ENCODE measurements at places on chromosomes 12 and 14. TPM values are rescaled to one million over a fixed set of nuclear protein-coding genes. Genes with fewer than 3 reads are reported as not detected.

The SLC5A8 gene
- 0.41 TPM for total RNA-seq

The SYCP3 gene
- not detected for total RNA-seq

The INSM2 gene
- total RNA-seq, result not detected

The HOTAIR gene
- not detected for total RNA-seq

The GSKIP gene
- total RNA-seq, result 30.3 TPM

The RNFT2 gene
- 1.0 TPM for total RNA-seq

The MYF5 gene
- 48.5 TPM for total RNA-seq

The SNRPF gene
- total RNA-seq, result 9.7 TPM

The ANKRD33 gene
- not detected for total RNA-seq

The REM2 gene
- 0.72 TPM for total RNA-seq

The SERPINA9 gene
- total RNA-seq, result not detected

The CD27 gene
- total RNA-seq, result 0.31 TPM

The ESPL1 gene
- 8.9 TPM for total RNA-seq

The TAS2R43 gene
- 20.5 TPM for total RNA-seq

The COCH gene
- 2.8 TPM for total RNA-seq

The ENDOU gene
- total RNA-seq, result 16.4 TPM

The CTDSP2 gene
- total RNA-seq, result 114 TPM

The MMP17 gene
- total RNA-seq, result 6.8 TPM

The DPY19L2 gene
- total RNA-seq, result 19.1 TPM

The PPP4R4 gene
- total RNA-seq, result 0.82 TPM

The ERBB3 gene
- total RNA-seq, result 147 TPM

The IFNG-AS1 gene
- 3.3 TPM for total RNA-seq

The BDKRB2 gene
- 9.1 TPM for total RNA-seq

The GALNT9 gene
- 0.92 TPM for total RNA-seq

The ISM2 gene
- not detected for total RNA-seq

The KRT5 gene
- 1,219 TPM for total RNA-seq

The EPYC gene
- not detected for total RNA-seq

The MORN3 gene
- 0.41 TPM for total RNA-seq

The FOXM1 gene
- total RNA-seq, result 6.8 TPM

The PELI2 gene
- 13.2 TPM for total RNA-seq

The RNF34 gene
- 51.8 TPM for total RNA-seq

The PLEKHG7 gene
- not detected for total RNA-seq

The KLHL33 gene
- total RNA-seq, result 1.9 TPM

The SLC8A3 gene
- total RNA-seq, result 28.4 TPM

The KRT82 gene
- not detected for total RNA-seq

The P3H3 gene
- 45.5 TPM for total RNA-seq

The COQ6 gene
- 67.0 TPM for total RNA-seq

The AMDHD1 gene
- not detected for total RNA-seq

The MGST1 gene
- 5.6 TPM for total RNA-seq

The KIAA0586 gene
- total RNA-seq, result 27.1 TPM

The AJUBA gene
- total RNA-seq, result 47.2 TPM

The TMEM229B gene
- total RNA-seq, result 1.6 TPM

The TEAD4 gene
- 37.4 TPM for total RNA-seq

The SENP1 gene
- 22.1 TPM for total RNA-seq

The RNF41 gene
- 70.3 TPM for total RNA-seq

The SUSD6 gene
- total RNA-seq, result 27.2 TPM

The KRT8 gene
- 42.0 TPM for total RNA-seq

The FAM186B gene
- total RNA-seq, result 0.82 TPM

The KRT75 gene
- 0.21 TPM for total RNA-seq

The CLEC4A gene
- total RNA-seq, result 1.9 TPM

Data from tongue (tissue), 3 donors.